ENCODE measurements at places on chromosomes 5 and 9.

GRCh38 chr5:13317654-13318053 lies 626.8 kb downstream of the DNAH5 start:
- DNase-seq: no peak

DNA sequence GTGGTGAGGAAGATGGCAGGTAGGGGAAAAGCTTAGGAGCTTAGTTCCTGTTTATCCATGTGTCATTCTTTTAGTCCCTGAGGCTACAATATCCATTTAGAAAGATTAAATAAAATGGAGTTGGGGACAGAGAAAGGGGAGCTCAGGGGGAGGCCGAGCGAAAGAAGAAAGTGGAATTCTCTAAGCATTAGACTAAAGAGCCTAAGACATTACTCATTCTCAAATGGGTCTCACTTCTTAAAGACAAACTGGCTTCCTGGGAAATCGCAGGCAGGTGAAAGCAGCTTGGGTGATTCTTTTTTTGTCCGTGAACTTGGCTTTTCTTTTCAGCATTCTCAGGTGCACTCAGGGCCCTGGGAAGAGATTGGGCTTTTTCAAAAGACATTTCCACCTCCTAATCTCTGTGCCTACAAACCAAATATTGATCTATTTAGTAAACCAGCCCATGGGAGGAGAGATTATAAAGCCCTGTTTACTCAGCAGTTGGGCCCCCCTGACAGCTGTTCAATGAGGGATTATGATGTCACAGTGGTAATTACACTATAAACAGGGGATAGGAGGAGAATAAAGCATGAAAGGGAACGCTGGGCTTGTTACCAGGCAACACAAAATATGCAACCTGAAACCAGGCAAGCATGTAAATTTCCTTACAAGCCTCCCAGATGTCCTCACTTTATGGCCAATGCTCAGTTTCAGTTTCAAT lies 584.0 kb downstream of the ACTL7B start:
- no peak for DNase-seq

GRCh38 chr9:4417578-4418325 lies 72.5 kb upstream of the SLC1A1 start:
- DNase-seq: no peak

- DNase-seq: no peak
Measured at GRCh38 chr9:14298601-14299022, 15.3 kb downstream of the NFIB start.

DNA sequence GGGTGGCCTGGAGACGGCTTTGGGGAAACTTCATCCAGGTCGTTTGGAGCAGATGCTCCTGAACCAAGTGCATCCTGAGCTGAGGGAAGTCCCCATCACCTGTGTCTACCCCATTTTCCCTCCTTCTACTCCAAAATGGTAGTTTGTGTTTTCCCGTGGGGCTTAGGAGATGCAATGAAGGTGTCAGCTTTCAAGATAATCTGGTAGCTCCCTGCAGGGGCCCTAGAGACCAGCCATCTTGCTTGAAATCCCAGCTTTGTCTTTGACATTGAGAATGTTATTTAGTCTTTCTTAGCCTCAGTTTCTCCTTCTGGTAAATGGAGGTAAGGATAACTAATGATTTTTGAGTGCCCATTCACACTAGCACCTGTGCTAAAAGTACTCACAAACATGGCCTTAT lies 77.4 kb downstream of the WWC1 start:
- DNase-seq: no peak

DNA sequence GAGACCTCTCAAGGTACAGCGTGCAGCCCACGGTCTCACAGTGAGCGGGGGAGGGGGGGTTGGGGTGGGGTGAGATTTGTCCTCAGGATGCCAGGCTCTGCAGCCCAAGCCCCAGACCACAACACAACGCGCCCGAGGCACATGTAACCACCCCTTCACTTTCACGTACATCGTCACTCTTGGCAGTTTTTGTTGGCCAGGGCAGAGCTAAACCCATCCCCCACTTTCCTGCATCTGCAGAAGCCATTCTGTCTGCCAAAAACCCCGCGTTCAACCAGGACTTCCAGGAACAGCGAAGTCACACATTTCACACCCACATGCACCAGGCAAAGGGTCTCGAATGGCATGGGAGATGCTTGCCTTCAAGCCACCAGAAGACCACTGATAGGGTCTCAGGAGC lies 9.4 kb upstream of the SMIM23 start:
- DNase-seq: no peak

DNA sequence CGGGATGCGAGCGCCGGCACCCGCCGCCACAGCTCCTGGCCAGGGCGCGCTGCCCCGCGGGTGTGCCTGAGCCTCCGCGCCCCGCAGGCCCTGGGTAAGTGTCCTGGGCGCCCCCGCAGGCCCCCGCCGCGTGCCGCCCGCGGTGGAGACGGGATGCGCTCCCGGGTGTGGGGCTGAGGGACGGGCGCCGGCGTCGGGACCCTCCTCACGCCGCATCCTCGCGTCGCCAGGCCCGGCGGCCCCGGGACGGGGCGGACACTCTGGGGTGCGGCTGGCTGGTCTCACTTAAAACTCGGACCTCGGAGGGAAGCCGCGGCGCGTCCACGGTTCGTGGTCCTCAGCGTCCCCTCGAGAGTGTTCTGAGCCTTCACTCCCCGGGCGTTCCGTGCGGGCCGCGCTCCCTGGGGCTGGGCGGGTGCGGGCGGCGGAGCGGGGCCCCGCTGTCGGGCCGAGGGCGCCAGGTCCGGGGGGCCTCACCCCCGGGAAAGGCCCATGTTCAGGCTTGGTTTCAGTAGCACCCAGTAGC lies 275 bp downstream of the AHRR start:
- DNase-seq: peak; percentile 65

- DNase-seq: no peak
Measured at GRCh38 chr5:177304392-177305119, 957 bp downstream of the PRELID1 start.

DNA sequence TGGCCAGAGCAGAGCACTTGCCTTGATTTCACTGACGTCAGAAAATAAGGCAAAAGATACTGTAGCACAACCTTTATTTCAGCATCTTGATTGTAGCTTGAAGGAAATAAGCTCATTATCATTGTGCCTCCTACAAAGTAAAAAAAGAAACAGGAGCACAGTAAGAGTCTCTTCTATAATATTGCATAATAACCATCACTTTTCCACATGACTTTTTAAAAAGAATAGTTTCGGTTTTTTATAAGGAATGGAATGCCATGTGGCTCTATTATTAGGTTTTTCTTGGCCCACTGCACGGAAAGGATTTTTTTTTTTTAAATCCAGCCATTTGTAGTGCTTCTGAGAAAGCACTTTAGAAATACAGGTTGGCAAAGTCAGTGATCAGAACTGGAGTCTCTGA lies 655.3 kb downstream of the LRRC70 start:
- no peak for DNase-seq

Data from upper lobe of right lung (tissue), 1 donor.